Endothelial cell (in vitro differentiated cells): ENCODE measurements at places on chromosomes 3 and 15.

- DNase-seq, result no peak
These were observed 468.8 kb upstream of the GRM7 start for GRCh38 chr3:6392123-6392522.

DNA sequence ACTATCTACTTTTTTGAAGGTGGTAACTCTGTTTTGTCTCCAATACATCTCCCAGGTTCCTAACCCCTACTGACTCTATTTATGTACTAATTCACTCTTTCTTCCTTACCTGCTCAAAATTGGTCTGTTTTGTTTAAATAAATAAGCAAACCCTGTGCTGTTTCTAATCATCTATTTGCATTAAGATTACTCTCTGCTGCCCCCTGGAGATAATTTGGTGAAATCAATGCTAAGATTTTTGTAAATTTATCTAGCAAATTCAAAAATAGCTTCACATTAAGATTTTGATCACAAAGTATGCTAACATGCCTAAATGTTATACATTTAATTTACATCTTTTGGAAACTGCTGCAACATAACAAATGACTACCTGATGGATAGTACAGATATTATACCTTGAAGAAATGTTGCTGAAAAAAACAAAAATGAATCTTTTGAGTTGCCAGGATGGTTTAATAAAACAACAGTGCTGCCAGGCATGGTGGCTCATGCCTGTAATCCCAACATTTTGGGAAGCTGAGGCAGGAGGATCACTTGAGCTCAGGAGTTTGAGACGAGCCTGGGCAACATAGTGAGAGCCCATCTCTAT, 4.4 kb upstream of the CD200R1 start:
- DNase-seq, result no peak

DNA sequence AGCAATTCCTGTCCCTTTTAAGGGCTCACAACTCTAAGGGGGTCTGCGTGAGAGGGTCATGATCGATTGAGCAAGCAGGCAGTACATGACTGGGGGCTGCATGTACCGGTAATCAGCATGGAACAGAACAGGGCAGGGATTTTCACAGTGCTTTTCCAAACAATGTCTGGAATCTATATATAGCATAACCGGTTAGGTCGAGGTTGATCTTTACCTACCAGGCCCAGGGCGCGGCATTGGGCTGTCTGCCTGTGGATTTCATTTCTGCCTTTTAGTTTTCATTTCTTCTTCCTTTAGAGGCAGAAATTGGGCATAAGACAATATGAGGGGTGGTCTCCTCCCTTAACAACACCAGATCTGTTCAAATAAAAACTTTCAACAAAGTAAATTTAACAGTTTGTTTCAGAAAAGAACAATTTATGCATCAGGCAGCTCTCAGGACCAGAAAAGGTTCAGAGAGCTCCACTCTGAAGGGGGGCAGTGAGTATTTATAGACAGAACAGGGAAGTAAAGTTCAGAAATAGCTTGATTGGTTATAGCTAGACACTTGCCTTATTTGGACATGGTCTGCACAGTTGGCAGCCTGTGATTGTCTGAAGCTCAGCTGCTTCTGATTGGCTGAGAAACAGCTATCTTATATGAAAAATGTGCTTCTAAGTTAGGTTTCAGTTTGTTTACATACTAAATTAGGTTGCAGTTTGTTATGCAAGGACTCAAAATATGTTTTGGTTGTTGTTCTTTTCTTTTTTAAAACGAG, 17.2 kb upstream of the B4GALT4 start:
- DNase-seq, result no peak

DNA sequence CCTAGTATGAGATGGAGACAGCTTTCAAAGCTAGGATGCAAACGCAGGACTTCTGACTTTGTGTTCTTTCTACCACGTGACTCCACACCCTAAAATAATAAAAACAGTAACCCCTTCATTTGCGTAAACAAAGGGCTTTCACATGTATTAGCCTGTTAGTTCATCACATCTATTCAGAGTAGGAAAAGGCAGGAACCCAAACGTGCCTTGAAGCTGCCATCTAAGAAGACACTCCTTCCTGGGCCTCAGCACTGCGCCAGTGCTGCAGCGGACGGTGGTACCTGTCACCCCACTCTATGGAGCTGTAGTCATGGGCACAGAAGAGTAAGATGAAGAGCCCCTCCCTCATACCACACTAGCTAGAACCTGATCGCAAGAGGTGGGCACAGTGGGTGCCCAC, 34.3 kb downstream of the PLD1 start:
- no peak for DNase-seq

DNA sequence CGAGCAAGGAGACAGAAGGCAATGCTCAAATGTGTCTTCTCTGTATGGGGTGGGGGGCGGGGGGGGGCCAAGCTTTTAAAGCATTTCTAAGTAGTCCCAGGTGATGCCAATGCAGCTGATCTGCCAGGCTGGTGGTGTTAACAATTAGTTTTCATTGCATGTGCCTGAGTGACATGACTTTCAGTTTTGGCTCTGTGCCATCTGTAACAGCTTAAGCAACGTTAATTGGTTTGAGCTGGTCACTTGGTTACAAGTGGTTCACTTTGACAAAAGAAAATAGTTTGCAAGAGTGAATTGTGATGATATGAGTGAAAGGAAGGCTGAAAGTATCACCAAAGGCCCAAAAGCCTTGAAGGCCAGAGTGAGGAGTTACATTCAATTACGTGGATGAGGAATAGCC, 26.4 kb upstream of the LRIG1 start:
- DNase-seq, result no peak

DNA sequence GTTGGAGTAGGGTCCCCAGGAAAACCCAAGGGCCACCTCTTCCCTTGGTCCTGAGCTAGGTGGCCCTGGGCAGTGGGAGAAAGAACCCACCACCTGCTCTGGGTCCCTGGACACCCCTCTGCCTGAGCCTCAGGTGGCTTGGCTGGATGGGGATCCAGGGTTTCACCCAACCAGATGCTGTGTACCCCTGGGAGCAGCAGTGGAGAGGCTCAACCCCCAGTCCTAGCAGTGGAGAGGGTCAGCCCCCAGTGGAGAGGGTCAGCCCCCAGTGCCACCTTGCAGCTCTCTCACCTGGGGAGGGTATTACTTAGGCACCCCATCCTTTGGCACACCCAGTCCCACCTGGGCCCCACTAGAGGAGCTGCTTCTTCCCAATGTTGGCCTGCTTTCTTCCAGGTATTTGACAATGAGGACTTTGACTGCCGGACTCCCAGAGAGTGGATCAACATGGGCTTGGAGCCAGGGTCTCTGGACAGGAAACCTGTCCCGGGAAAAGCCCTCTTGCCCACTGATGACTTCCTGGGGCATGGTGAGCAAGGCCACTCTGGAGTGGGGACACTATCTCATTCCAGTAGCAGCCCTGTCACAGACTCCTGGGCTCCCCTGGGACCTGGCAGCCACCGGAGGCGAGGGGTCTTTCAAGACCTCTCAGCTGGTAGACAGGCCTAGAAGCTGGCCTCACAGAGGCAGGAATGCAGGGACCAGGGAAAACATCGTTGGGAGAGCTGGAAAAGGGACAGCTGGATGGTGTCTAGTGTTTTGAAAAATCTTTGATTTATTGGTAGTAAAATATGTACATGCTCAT, 11.6 kb downstream of the DNAH1 start:
- DNase-seq, result no peak

DNA sequence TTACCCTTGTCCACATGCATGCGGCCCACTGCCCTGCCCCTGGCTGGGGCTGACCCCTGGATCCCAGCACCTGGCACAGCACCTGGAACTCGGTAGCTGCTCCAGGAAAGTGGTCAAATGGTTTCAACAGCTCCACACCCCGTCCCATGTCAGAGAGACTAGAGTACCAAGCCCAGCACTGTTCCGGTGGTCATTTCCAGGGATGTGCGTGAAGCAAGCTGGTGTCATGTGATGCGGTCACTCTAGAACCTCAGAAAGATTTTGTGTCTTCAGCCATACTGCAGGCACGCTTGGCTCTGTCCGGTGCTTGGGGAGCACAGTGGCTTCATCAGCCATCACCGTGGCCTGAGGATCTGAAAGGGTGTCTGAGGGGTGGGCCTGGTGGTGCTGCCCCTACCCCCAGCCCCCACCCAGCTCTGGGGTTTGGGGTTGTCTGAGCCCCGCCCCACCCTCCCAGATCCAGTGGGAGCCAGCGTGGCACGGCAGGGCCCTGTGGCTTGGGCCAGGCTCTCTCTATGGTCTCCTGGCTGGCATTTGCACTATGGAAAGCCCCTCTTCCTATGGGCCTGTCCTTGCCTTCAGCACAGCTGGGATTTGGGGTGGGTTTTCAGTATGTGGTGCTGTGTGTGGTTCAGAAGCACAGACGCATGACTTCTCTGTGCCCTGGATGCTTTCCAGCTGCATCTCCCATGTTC, 15.3 kb downstream of the APBA2 start:
- DNase-seq, result no peak

GRCh38 chr3:156600834-156601233, 45.9 kb upstream of the SSR3 start:
- DNase-seq, result no peak

GRCh38 chr15:83848315-83849050, 194.6 kb downstream of the ADAMTSL3 start:
- DNase-seq, result no peak
